Activated T-cell treated with anti-CD3 and anti-CD28 coated beads for 4 hours (primary cell): ENCODE measurements at places on chromosomes 6 and 20.

GRCh38 chr6:110389689-110390382, 25.5 kb downstream of the DDO start:
- DNase-seq = no peak

DNA sequence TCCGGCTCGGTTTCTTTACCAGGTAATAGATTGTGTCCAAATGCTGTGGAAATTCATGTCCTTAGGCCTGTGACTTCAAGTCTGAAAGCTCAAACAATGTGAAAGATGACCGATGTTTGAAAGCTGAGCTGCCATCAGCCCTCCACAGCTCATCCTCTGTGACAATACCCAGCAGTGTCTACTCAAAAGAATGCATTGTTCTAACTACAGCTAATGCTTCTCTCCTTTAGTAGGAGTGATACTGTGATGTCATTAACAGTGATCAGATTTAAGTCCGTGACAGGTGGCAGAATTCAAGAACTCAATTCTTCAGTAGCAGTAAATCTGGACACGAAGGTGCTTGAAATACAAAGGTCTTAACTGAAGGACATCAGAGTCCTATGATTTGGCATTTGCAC, 97.3 kb downstream of the RCAN2 start:
- no peak for DNase-seq

DNA sequence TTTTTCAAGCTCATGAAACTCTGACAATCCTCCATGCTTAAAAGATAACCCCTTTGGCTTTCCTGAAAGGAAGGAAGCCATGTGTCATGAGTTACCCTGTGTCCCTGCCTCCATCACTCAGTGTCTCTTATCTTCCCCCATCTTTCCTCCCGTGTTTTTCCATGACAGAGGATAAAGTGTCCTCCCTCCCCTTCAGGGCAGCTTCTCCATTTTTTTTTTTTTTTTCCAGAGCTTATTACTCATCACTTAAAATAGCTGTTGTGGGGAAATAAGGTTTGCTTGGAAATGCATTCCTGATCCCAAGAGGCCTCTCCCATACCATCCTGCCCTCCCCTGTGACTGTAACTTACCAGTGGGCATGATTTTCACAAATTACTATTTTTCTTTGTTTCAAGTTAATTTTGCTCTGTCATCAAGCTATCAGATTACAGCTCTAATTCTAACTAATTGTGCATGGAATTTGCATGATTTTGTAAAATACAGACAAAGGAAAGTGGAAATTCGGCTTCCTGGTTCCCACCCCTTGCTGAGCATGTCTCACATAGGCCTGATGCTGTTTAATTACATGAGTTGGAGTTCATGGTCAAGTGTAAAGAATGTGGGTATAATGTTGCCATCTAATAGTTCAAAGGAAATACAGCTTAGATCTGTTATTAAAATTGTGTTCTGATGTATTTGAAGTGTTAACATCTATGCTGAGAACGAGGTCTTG, 614.5 kb upstream of the FLRT3 start:
- no peak for DNase-seq

GRCh38 chr20:5691918-5692618, 58.1 kb upstream of the SHLD1 start:
- no peak for DNase-seq

- no peak for DNase-seq
These were observed 19.1 kb upstream of the TSHZ2 start for GRCh38 chr20:52953020-52953419.

GRCh38 chr6:65830151-65830550, 123.1 kb upstream of the EYS start:
- DNase-seq = no peak

- no peak for DNase-seq
These were observed 236.7 kb downstream of the TENT5A start for GRCh38 chr6:81515562-81516453.

DNA sequence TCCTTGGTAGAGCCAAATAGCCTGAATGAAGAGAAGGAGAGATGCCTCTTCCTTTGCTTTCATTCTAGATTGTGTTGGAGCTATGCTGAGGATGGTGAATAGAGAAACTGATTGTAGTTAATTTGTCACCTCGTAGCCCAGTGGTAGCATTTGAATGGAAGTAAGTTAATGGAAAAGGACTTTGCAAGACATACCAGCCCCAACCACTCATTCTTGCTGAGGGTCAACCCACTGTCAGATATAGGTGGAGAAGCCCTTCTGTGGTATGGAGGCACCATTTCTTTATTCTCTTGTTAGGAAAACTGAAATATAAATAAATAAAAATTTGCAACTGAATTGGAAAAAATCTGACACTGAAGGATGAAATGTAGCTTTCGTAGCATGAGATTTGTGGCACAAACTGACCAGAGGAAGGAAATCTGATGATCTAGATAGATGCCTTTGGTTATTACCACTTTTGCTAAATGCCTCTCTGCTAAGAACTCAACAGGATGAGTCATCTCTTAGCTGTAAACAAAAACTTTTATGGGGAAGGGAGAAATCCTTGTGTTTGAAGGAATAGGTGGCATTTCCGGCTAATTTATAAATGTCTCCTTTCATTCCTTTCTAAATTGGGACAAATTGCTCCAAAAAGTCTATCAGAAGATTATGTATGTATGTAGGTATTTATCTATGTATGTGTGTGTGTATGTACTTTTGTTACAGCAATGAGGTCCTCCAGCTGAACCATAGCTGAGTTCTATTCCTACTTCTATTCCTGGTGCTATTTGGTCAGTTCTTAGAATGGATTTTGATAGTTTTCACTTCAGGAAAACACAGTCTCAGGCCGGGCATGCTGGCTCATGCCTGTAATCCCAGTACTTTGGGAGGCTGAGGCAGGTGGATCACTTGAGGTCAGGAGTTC, 76.5 kb upstream of the SUPT3H start:
- DNase-seq = no peak

- no peak for DNase-seq
These were observed 29.4 kb downstream of the PLCB1 start for GRCh38 chr20:8161264-8162071.
